ENCODE measurements at places on chromosomes 7 and 10.

DNA sequence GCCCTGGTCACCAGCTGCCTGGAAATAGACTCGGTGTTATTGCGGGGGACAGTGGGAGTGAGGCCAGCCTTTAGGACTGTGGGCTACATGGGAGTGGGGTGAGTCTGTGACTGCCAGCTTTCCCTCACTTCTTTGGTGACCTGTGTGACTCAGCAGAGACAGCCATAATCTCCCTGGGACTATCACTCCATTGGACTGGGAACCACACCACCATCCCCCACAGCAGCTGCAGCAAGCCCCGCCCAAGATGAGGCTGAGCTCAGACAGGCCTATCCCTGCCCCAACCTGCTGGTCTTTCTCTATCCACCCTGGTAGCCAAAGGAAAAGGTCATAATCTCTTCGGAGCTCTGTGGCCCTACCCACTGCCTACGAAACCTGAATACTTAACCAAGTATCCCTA is 263.2 kb downstream of the FZD1 start:
- DNase-seq: no peak

- no peak for DNase-seq
Measured at GRCh38 chr7:98733036-98733435, 116.0 kb downstream of the NPTX2 start.

DNA sequence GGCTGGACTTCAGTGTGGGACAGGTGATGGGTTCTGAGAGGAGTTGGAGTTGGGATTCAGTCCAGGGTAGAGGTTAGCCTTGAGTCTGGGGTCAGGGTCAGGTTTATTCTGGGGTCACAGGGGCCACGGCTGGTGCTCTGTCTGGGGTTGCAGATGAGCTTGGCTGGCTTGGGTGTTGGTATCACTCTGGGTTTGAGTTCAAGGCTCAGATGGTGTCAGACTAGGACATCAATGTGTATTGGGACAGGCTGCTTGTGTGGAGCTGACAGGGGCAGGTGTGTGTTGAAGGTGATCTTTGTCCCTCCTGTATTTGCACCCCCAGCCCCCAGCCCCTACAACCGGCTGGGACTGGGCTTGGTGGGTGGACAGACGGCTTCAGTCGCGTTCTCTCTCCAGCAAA is 26.8 kb downstream of the TMEM270 start:
- DNase-seq: no peak

DNA sequence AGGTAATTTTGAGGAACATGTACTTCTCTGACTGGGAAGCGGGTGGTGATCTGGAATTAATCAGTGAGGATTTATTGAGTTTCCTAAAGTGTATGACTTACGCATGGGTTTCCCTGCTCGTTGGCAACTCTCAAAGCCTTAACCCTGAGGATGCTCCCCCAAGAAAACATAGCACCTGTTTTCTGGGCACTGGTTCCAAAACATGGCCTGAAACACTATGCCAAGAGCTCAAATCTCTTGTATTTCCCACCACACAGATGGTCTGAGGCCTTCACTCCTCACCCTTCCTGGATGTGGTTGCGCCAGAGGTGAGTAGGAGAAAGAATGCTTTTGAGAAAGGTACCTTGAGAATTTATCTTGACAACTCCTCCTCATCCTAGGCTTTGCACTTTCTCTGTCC is 250.4 kb downstream of the FZD1 start:
- no peak for DNase-seq

GRCh38 chr10:125595911-125596310 is 87.1 kb downstream of the TEX36 start:
- no peak for DNase-seq

GRCh38 chr7:100118388-100119071 is 628 bp downstream of the TAF6 start:
- DNase-seq: no peak

GRCh38 chr10:69272624-69273023 is 5.7 kb upstream of the HK1 start:
- no peak for DNase-seq

GRCh38 chr7:142352543-142352942 is 94.7 kb upstream of the PRSS58 start:
- DNase-seq: no peak

DNA sequence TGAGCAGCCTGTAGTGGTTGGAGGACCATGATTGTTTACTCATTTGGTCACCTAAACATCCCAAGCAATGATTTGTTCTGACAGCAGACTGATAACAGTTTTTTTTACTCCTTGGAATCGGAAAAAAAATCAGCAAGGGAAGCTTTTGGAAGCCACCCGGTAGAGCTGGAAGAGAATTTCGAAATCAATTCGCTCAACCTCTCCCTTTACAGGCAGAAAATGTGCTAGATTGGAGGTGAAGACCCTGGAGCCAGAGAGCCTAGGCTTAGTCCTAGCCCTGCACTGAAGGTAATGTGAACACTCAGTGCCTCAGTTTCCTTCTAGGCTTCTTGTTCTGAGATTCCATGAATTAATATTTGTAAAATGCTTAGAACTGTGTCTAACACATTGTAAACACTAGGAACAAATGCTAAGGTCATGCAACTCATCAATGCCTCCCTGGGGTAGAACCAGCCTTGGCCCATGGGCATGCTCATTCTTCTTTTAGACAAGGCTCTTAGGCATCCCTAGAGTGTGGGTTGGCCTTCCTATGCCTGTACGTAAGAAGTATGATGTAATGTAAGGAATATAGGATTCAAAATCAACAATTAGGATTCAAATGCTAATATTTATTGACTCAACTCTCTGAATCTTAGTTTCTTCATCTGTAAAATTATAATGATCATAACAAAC is 52.7 kb downstream of the MET start:
- DNase-seq: no peak

DNA sequence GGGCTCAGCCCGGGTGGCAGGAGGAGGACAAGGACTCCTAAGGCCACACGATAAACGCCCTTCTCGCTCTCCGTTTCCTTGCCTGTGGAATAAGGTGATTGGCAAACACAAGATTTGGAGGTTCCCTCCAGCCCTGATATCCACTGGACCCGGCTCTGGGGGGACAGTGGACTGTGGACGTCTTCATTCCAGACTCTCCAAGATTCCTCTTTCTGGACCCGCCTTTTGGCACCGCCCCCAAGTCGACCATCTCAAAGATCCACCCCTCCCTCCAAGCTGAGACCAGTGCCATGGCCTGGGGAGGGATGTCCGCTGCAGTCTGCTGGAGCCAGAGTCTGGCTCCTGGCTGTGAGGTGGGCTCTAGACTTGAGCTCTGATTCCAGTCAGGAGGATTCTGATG is 23.6 kb downstream of the ZNF783 start:
- no peak for DNase-seq

GRCh38 chr7:105244594-105244993 is 144.1 kb downstream of the SRPK2 start:
- no peak for DNase-seq
